Kidney tubule cell (primary cell): ENCODE measurements at places on chromosomes 1 and 21.

DNA sequence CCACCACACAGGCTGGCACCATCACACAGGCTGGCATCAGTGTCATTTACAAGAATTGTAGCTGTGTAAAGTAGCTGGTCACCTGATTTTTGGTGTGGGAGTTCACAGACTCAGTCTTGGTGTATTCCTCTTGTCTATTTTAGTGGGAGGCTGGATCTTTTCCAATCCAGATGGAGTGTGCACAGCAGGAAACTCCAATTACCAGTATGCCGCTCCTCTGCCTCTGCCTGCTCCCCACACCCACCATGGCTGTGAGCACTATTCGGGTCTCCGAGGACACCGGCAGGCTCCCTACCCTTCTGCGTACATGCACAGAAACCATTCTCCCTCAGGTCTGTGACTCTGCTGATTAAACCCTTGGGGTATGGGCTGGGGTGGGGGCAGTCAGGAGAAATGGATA lies 24.2 kb downstream of the TBX19 start:
- DNase-seq, result no peak

- DNase-seq, result peak; percentile 34
Observed at GRCh38 chr1:3577300-3577699, 34.0 kb downstream of the MEGF6 start.

DNA sequence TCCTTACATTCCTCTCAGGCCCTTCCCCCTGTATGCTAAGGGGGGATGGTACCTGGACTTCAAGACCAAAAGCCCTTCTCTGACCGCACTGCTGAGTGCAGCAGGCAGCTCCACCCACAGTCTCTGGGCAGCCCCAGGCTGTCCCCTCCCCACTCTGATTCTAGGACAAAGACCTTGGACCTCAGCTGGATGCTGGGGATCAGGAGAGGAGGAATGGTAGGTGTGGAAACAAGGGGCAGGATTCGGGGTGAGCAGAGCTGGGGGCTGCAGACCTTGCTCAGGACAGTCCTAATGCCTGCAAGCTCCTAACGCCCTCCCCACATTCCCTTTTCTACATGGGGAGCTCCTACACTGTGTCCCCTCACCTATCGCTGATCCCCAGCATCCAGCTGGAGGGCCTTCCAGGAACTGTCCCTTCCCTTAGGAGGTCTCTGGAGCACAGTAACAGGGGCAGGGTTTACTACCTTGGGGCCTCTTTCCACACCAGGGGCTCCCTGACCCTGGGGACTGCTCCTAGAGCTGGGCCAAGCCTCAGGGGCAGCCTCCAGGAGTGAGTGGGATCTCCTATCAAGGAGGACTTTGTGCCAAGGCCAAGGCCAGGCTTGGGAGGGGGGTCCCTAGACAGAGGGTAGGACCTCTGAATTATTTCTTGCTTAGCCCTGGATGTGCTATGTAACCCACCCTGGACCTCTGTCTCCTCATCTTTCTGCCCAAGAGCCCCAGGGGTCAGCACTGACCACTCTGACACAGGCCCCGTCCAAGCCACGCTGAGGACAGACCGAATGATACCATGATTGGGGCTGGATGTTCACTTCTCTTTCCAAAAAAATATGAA lies 5.6 kb downstream of the CLDN19 start:
- no peak for DNase-seq

DNA sequence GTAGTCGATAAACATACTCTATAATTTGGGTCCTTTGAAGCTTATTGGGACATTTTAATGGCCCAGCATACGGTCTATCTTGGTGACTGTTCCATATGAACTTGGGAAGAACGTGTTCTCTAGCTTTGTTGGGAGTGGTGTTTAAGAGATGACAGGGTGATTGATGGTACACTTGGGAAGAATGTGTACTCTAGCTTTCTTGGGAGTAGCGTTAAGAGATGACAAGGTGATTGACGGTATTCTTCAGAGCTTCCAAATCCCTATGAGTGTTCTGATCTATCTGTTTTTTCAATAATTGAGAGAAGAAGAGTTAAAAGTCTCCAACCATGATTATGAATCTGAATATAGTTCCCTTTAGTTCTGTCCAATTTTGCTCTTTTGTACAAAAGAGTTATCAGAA lies 9.4 kb downstream of the NPHP4 start:
- DNase-seq, result no peak

- no peak for DNase-seq
Observed at GRCh38 chr1:12424087-12424529, 193.9 kb downstream of the DHRS3 start.

- no peak for DNase-seq
Observed at GRCh38 chr21:23686737-23687523, 1920.4 kb downstream of the MRPL39 start.

DNA sequence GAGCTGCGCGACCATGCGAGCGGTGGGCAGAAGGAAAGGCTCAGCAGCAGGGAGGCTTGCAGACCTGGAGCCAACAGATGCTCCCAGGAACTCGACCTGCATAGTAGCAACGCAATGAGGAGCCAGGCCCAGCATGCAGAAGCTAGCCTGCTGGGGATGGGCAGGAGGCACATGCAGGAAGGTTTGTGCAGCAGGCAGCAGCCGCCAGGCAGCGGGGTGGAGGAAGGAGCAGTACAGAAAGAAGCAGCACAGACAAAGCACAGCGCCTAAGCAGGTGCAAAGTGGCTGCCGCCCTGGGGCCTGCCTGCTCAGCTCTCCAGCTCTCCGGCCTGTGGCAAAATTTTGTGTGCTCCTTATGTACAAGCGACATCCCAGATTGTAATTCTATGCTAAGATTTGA lies 213.5 kb upstream of the MAP1LC3C start:
- DNase-seq, result no peak

GRCh38 chr21:45060675-45061311 lies 13.6 kb upstream of the ADARB1 start:
- DNase-seq, result no peak

DNA sequence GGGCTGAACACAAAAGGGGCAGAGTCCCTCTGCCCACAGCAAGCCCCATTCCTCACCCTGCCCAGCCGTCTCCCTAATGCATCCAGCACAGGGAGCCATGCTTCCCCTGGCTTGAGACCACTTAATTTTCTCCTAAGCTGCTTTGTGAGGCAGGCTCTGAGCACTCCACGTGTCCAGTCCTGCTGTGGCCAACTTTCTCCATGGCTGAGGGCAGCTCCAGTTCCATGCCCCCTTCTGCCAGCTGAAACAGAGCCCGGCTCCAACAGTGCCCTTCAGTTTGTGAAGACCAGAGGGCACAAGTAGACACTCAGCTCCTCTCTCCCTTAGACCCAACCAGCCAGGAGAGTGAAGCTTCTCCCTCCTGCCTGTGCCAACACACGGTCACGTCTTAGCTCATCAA lies 33.8 kb downstream of the PLEKHA6 start:
- no peak for DNase-seq

DNA sequence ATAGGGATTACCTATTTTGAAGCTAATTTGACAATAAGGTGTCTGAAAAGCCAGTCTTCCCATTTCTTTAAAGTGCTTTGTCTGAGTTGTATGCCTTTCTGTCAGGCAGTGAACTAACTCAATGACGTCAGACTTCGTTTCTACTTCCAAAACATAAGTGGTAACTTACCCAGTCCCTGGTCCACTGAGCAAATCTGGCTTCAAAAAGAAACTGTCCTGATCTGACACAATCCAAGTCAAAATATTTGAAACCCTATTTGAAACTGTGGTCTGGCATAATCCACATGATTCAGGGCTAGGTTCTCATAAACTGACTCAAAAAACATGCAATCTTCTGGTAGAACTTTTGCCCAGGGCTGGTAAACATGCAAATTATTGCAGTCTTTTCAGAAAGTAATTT lies 34.0 kb downstream of the DIRAS3 start:
- no peak for DNase-seq

DNA sequence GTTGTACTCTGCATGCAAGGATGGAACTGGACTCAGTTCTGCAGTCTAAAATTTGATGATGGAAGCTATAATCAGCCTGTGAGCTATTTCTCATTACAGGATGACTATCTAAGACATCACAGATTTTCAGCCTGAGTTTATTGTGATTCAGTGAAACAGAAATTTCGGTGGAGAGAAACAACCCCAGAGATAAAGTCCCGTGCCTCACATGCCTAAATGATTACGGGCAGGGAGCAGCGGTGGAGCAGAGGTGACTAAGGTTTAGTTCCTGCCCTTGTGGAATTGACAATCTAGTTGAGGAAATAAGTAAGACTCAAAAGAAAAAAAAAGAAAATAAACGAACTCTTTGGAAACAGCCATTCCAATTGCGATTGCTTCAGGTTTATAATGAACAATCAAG lies 96.9 kb downstream of the GRIK3 start:
- no peak for DNase-seq

DNA sequence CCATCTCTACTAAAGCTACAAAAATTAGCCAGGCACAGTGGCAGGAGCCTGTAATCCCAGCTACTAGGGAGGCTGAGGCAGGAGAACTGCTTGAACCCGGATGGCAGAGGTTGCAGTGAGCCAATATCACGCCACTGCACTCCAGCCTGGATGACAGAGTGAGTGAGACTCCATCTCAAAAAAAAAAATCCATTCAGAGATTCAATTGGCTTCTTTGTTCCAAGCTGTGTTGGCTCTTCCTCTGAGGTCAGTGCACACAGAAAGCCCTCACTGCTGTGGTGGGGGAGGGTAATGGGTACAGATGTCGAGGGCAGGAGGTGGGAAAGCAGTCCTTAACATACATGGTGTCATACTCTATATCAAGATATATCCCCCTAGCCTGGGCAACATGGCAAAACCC lies 14.7 kb downstream of the TIE1 start:
- no peak for DNase-seq

GRCh38 chr1:226966683-226967082 lies 26.6 kb downstream of the COQ8A start:
- DNase-seq, result no peak

DNA sequence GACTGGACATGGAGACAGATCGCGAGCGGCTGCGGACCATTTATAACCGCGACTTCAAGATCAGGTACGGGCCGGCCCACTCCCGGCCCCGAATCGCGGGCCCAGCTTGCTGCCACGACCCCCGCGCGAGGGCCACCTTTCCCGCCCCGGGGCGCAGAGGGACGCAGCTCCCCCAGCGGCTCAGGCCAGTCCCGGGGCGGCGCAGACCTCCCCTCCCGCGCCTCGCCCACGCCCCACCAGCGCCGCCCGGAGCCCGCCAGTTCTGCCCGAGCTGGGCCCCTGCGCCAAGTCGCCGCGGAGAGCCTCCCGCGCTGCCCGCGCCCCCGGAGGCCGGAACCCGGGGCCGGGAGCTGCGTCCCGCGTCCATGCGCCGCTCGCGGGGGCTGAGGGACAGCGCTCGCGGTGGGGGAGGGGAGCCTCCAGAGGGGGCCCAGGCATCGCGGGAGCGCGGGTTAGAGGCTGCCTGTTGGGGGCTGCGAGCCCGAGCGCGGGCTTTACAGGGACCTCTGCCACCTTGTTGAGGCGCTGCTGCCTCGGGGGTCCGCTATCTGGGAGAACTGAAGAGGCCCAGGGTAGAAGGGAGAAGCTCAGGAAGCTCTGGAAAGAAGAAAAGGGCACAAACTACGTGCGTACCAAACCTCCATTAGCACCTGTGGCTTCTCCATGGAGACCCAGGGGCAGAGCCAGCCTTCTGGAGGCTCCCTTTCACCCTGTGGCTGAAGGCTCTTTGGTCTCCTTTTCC lies 698 bp downstream of the MOV10 start:
- no peak for DNase-seq

DNA sequence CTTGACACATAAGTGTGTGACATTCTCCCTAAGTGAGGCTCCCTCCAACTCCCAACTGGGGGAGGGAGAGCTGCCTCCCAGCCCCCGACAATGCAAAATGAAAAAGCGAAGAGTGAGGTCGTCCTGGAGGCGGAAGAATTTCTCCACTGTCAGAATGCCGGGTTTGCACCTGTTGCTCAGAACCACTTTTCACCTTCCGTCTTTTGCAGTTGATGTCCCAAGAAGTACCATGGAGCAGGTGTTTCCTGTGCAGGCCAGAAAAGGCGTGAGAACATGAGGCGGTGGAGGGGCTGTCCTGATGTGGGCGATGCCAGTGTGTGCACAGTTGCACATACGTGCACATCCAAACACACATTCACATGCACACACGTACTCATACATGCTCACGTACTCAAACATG lies 158.6 kb upstream of the AJAP1 start:
- no peak for DNase-seq

DNA sequence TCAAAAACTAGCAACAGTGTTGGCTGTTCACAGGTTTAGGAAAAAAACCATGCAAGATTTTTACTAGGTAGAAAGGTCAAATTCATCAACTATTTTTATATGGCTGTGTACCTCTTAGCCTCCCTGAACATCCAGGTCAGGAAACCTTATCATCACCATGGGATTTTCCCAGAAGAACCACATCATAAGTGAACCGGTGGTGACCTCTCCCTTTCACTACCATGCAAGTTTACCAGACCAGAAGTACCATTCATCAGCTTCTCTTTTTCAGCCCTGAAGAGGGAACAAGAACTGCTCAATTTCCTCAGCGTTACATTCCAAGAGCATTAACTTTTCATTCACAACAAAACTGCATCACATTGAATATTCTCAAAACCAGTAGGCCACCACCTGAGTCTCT lies 5.9 kb downstream of the SSBP3 start:
- peak; percentile 22 for DNase-seq

DNA sequence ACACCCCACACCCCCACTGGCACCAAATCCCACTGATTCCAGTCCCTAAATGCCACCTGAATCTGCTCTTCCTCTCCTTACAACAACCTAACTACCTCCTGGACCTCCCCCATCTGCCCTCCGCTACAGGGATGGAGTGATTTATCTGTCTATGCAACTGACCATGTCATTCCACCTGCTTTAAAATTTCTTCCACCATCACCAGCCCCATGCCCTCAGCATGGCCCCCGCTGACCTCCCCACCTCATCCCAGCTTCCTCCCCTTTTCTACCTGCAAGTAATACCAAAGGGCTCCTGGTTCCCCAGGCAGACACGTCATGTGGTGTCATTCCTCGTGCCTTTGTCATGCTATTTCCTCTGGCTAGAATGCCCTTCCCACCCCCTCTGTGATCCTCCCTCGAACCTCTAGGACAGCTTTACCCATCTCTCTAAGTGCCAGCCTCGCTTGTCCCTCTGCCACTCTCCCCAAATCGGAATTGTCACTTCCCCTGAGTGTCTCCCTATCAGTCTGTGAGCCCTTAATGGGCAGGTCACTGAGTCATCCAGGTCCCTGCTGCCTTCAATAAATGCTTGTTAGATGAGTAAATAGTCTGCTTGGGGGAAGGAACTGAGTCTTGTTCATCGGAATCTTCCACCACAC lies 3.7 kb downstream of the GJB4 start:
- peak; percentile 95 for DNase-seq

GRCh38 chr1:200334661-200335256 lies 75.1 kb downstream of the ZNF281 start:
- peak; percentile 76 for DNase-seq
